ENCODE measurements at places on chromosomes 1 and 21. TPM values are rescaled to one million over a fixed set of nuclear protein-coding genes. Genes with fewer than 3 reads are reported as not detected.
A peak's percentile ranks its signal among the peaks of the same experiment; 100 is the strongest.

SKI gene
- polyA plus RNA-seq, result 0.25 TPM

MMP23B gene
- 0.24 TPM for polyA plus RNA-seq

RGS21 gene
- polyA plus RNA-seq, result not detected

TGFB2 gene
- 0.01 TPM for polyA plus RNA-seq

- H3K27me3 ChIP-seq, result no peaks in the 10 kb centered on the region
- DNase-seq, result no peak
- no peak overlapping the region for H3K27ac ChIP-seq
- no peaks in the 10 kb centered on the region for H3K36me3 ChIP-seq
- no peak overlapping the region for H3K4me3 ChIP-seq
These were observed 24.4 kb upstream of the DEPDC1 start for GRCh38 chr1:68521286-68521685.

- H3K27ac ChIP-seq, result no peak overlapping the region
- H3K36me3 ChIP-seq, result no peaks in the 10 kb centered on the region
- H3K4me1 ChIP-seq, result no peaks in the 10 kb centered on the region
- no peak for DNase-seq
- H3K27me3 ChIP-seq, result no peaks in the 10 kb centered on the region
These were observed 184.4 kb upstream of the C1orf174 start for GRCh38 chr1:4084446-4084845.

DNA sequence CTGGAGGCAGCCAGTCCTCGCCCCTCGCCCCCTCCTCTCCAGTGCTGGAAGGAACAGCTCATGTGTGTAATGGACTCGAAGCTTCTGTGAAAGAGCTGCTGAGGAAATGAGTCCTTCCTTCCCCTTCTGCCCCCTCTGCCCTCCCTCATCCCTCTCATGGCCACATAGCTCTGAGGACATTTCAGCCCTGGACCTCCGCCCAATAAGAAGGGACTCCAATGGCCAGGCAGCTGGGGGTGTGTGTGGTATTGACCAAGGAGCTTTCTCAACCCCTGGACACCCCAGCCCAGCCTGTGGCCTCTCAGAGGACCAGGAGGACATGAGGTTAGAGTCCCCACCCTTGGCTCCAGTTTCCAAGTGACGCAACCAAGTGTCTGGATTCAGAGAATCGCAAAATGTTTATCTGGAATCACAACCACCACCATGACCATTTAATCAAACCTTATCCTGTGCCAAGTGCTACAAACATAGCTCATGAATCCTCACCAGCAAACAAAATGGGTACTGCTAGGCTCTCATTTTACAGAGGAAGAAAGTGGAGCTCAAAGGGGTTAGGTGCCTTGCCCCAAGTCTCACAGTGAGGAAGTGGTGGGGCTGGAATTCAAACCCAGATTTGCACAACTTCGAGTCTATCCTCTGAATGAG lies 47.8 kb upstream of the ECE1 start:
- peak; percentile 95 for DNase-seq
- peak overlapping the region; percentile 75 for H3K27ac ChIP-seq
- no peak overlapping the region for H3K4me3 ChIP-seq

Data from CD14-positive monocyte (primary cell).